Heart right ventricle (tissue), 16 donors: ENCODE measurements at places on chromosomes 3 and 15. TPM values are rescaled to one million over a fixed set of nuclear protein-coding genes. Genes with fewer than 3 reads are reported as not detected.
A peak's percentile ranks its signal among the peaks of the same experiment; 100 is the strongest.

TEX55 gene
- not detected for total RNA-seq

GPR156 gene
- total RNA-seq: not detected

SCG3 gene
- total RNA-seq: not detected

DNA sequence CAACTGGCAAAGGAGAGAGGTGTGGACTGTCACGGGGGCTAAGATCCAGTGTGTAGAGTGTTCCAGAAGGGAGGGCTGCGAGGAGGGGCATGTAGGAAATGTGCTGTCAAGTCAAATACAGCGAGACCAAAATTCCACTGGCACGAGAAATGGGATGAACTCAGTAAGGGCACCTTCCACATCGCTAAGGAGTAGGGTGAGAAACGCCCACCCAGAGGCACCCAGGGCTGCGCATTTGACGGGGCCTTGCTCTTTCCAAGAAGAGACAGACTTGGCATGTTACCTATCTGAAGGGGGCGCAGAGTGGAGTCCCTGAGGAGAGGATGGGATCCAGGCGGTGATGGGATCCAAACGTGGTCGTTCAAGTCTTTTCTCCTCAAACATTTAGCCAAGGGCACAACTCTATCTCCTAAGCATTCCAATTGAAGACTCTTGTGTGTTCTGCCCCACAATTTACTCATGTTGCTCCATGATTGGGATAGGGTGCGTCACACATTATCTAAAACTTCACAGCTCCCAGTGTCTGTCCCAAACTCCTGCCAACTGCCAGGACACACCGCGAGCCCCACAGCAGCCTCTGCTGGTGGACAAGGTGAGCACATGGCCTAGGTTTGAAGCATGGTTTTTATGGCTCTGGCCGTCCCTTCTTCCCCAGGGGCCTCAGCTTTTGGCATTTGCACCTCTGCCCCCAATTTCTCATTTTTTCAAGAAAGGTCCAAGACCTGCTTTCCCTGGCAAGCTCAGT lies 7.6 kb downstream of the SELENOS start:
- DNase-seq: peak; percentile 41

DNA sequence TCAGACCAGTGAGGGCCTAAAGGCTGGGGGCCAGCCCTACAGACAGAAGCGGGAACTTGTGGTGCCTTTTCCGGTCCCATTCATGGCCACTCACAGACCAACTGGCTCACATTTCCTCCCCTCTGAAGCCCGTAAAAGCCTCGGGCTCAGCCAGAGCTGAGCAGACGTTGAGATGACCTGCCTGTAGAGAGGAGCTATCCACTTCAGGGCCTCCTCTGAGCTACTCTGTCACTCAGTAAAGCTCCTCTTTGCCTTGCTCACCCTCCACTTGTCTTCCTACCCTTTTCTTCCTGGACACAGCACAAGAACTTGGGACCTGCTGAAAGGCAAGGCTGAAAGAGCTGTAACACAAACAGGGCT lies 53.5 kb downstream of the SLMAP start:
- DNase-seq: no peak
